ENCODE measurements at places on chromosomes 13 and 19.

DNA sequence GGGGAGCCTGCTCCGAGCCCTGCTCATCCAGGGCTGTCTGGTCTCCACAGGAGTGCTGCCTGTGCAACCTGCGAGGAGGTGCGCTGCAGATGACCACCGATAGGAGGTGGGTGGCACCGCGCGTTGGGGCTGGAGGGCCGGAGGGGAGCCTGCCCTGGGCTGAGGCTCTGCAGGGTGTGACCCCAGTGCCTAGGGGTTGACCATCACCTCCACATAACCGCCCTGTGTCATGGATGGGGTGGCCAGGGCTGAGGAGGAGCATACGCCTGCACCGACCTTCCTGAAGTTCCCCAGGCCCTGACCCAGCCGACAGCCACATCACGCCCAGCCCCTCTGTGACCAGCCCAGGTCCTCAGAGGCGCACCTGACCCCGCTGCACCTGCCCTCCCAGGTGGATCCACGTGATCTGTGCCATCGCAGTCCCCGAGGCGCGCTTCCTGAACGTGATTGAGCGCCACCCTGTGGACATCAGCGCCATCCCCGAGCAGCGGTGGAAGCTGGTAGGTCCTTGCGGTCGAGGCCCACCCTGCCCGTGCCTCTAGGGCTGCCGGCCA lies 168.7 kb downstream of the KDM4B start:
- no peak for DNase-seq

DNA sequence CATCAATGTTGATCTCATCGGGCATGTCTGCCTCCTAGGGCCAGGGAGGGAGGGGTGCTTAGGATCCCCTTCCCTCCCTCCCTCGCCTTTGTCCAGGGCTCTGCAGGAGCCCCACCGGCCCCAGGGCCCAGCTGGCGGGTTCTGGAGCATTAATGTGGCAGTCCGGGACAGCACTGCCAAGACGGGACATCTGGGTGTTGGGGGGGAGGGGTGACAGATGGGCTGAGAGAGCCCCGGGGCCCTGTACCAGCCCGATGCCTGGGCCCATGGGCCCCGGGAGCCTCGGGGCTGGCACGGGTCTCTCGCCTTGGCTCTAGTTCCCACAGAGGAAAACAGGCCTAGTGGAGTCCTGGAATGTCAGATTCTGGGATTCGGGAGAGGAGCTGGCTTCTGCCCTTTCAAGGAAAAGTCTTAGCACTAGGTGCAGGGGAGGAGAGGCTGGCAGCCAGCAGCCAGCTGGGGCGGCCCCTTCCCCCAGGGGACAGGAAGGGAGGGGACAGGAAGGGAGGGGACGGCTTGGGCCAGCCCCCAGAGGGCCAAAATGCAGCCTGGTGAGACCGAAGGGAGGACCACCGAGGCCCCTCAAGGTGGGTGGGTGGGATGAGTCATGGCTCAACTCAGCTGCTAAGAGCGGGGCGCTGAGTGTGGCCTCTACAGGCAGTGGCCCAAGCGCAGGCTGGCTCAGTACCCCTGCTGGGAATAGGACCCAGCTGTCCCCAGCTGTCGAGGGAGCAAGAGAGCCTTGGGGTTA lies 3.1 kb downstream of the PPP1R14A start:
- no peak for DNase-seq

- no peak for DNase-seq
Measured at GRCh38 chr19:32543115-32543900, 37.7 kb upstream of the PDCD5 start.

DNA sequence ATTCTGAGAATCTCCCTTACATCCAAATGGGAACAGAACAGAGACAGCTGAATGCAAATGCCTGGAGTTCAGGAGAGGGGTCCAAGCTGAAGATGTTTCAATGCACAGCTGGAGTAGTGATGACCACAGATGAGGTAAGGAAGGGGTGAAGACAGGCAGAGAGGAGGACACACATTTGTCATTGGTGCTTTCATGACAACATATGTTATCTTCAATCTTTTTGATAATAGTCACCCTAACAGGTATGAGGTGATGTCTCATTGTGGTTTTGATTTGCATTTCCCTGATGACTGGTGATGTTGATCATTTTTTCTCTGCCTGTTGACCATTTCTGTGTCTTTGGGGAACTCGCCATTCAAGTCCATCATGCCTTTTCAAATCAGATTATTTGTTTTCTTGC lies 19.2 kb downstream of the SIGLEC7 start:
- DNase-seq = no peak
